Activated T-cell treated with anti-CD3 and anti-CD28 coated beads for 48 hours (primary cell): ENCODE measurements at places on chromosomes 5 and 9.

GRCh38 chr5:26942481-26942880, 95.9 kb downstream of the CDH9 start:
- no peak for DNase-seq

GRCh38 chr9:89410641-89411350, 87.1 kb downstream of the SEMA4D start:
- DNase-seq, result peak; percentile 57

- DNase-seq, result no peak
Observed at GRCh38 chr9:22447618-22448305, 1.1 kb downstream of the DMRTA1 start.

DNA sequence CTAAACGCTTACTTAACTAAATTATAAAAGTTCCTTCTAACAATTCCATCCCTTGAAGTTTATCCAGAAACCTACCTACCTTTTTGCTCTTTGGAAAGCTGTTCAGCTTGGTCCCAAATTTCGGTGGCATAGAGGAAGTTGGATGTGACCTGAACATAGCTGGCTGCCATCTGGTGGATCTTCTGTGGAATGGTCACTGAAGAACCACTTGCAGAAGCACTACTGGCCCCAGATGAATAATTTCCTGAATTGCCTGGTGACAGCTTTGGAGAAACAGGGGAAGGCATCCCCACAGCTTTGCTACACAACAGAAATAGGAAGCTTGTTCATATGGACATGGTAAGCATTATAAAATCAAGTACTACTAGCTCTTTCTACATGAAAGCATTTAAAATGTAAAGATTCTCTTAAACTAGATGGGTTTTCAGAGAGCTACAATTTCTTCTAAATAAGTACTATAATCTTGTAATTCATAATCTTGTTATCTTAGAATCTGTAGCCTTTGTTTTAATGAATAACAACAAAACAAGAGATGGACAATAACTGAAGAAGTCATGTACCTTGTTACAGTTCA, 9.9 kb downstream of the LEAP2 start:
- no peak for DNase-seq

- no peak for DNase-seq
Observed at GRCh38 chr9:134630393-134630790, 11.2 kb upstream of the COL5A1 start.

DNA sequence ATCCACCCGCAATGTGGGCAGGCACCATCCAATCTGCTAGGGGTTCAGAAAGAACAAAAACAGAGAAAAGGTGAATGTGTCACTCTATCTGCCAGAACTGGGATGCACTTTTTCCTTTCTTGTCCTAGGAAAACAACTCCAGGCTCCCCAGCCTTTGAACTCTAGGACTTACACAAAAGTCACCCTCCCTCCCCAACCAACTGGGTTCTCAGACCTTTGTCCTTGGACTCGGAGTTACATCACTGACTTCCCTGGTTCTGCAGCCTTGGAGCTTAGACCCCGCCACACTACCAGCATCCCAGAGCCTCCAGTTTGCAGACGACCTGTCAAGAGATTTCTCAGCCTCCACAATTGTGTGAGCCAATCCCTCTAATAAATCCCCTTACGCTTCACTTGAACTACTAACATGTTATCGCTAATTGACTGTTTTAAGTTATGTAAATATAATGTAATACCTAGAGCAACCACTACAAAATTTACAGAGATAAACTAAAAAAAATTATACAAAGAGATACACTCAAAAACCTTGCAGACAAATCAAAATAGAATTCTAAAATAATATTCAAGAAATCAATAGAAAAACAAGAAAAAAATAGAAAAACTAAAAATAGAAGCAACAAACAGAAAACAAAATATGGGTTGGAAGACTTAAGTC, 5.3 kb upstream of the UBLCP1 start:
- DNase-seq, result no peak

DNA sequence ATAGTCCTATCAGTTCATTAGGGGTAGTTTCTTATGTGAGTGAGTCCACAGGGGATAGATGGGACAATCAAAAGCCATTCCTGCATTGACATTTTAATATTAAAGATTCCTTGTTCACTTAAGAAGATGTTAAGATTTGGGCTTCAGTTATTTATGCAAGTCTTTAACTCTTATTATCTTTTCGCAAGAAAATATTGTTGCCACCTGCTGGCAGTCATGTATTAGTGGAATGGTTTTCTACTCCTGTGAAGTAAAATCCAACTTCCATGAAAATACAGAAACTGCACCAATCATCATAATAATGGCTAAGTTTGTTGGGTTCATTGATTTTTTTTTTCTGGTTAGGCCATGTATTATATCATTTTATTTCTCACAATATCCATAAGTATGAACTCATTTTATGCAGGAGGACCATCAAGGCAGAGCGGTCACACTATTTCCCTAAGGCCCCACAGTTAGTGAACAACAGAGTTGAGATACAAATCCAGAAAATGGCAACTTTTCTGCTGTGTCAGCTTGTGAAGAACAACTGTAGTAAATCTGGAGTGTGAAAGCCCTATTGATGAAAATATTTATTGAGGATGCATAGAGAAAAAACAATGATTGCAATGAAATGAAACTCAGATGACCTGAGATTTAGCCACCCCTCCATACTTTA, 88.5 kb upstream of the TXNDC8 start:
- no peak for DNase-seq

GRCh38 chr9:128551657-128552152, 682 bp upstream of the SPTAN1 start:
- no peak for DNase-seq

- no peak for DNase-seq
Observed at GRCh38 chr5:133446440-133446839, 165.9 kb downstream of the FSTL4 start.

GRCh38 chr5:137611794-137612435, 112.8 kb upstream of the SPOCK1 start:
- no peak for DNase-seq

DNA sequence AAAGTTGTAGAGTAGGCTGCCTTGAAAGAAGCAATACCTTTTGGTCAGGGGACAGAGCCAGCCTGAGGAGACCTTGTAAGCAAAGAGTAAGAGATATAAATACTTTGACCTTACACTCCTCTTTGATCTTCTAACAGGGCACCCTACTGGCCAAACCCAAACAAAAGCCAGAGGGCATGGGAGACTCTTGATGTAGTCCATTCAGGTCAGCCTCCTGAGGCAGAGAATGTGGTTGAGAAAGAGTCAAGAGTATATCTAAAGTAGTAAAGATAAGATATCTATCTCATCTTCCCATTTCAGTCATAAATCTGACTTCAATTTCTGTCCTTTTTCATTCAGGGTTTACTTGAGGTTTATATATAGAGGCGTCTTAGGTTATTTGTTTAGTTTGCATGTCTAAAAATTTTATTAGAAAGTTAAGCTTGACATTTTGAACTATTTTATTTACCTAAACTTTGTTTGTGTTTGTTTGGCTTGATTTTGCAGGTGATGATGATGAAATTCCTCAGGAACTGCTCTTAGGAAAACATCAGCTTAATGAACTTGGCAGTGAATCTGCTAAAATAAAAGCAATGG, 125.7 kb downstream of the NIPBL start:
- DNase-seq, result no peak

DNA sequence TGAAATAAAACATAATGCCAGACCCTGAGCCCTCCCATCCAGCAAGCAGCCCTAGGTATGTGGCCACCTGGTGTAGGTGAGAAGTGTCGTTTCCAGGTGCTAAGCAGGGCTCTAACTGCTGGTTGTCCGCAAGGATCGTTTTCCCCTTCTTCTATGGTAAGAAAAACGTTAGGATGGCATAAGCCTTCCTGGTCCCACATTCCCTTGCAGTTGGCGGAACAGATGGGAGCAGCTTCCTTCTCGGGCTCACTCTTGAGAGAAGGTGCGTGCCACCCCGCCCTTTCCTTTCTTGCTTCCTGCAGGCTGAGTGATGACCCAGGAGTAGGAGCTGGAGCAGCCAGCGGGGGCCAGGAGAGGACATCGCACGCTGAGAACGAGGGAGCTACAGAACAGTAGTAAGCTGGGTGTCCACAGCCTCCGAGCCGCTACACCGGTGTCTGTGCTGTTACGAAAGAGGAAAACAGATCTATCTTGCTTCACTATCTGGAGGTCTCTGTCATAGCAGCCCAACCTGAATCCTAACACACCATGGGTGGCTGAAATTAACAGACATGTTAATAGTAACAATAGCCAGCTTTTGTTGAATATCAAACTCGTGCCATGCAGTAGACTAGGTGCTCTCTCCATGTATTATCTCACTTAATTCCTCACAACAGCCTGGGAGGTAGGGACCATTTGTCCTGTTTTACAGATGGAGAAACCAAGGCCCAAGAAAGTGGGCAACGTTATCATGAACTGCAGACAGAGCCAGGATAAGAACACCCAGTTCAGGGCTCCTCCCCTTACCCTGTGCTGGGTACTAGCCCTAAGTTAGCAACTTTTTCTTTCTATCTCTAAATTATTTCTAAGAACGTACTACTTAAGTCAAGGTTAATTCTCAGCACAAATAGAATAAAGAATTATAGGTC, 139.8 kb downstream of the COL23A1 start:
- no peak for DNase-seq

- no peak for DNase-seq
Observed at GRCh38 chr5:156912869-156913268, 50.2 kb downstream of the TIMD4 start.

GRCh38 chr5:80125962-80126480, 90.9 kb downstream of the THBS4 start:
- no peak for DNase-seq

DNA sequence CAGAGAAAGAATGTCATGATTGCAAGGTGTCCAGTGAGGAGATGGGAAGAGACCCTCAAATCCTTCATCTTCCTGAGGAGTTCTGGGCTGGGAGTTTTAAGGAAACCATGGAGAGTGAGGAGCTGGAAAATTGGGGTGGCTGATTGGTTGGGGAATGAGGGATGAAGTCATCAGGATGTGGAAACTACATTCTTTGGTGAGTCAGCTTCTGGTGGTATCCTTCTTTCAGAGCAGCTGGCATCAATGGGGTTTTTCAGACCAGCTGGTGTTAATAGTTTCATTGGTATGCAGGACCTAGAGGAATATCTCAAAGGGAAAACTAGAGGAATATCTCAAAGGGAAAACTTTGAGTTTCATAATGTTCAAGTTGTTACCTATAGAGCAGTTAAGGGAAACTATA, 45.2 kb downstream of the RNF180 start:
- no peak for DNase-seq

DNA sequence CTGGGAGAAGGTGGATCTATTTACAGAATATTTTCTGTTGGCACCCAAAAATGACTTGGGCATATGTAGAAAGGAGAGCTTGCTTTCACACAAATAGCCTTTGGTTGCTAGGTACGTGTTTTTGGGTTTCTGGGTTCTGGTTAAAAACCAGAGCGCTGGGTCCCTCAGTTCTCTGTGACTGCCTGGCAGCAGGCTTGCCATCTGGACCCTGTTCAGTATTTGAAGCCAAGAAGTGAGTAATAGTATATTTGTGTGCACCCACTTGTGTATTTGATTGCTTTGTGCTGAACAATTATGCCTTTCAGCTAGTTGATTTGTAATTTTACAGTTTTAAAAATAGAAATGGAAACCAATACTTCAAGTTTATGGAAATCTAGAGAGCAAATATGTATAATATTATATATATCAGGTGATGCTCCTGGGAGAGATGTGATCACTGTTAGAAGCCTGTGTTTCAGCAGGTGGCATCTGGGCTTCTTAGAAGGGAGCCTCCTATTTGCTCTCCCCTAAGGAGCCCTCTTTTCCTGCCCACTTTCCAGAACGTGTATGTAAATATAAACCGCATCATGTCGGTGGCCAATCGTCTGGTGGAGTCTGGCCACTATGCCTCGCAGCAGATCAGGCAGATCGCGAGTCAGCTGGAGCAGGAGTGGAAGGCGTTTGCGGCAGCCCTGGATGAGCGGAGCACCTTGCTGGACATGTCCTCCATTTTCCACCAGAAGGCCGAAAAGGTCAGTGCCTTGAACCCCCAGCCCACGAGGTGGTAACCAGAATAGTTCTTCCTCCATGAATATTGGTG, 153.6 kb downstream of the TRIO start:
- no peak for DNase-seq

GRCh38 chr5:1501372-1502045, 22.3 kb downstream of the LPCAT1 start:
- no peak for DNase-seq

- no peak for DNase-seq
Observed at GRCh38 chr5:6785161-6785860, 72.1 kb downstream of the TENT4A start.

DNA sequence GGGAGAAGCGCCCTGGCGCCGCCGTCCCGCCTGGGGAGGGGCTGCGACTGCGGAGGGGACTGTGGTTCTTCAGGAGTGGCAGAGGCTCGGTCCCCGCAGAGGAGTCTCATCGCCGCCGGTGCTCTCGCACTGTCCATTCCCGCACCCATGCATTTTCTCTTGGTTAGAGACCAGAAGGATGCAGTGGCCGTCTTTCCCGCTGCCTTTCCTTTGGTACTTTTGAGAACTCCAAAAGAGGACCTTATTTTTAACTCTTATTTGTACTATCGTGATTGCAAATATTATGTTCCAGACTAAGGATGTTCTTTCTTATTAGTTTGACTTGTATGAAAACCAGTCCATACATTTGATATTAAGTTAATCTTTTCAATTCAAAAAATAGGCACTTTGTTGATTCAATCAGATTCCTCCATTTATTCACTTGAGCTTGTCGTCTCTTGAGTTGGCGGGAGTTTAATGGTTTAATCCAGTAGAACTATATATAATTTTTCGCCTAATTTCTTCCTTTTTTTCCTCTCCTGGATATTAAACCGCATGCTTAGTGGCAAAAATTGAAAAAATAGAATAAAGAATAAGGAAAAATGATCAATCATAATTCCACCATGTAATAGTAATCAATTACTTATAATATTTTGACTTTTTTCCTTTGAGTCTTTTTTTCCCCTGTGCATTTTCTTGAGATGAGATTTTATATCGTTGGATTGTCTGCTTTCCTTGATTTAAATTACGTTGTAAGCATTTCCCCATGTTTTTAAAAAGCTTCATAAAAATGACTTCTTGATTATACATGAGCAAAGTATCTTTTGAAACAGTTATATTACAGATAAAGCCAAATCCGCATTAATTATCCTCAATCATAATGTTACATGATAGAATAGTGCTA, 861 bp downstream of the ZFYVE16 start:
- peak; percentile 46 for DNase-seq

DNA sequence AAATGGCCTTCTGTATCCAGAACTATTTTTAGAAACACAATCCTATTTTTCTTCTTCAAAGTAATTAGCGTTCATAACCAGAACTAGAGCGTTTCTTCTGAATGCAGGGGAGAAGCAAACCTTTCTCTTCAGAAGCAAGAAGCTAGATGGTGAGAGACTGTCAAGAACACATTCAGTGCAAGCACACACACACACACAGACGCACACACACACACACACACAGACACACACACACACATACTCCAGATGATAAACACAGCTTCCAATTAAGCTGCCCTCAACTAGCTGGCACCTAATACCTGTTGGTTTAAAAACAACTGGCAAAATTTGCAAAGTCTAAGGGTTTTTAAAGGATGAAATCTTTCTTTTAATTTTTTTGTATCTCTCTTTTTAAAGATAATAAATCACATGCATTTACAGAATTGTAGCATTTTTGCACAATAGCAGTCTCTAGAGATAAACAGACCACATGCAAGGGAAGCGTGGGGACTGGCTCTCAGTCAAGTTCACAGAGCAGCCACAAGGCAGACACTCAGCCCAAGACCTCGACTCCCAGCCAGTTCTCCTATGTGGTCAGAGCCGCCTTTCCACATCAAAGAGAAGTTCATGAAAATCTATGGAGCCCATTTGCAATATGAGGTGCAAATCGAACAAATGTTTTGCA, 138.5 kb downstream of the TTLL11 start:
- DNase-seq, result no peak

- DNase-seq, result no peak
Observed at GRCh38 chr5:72661405-72661804, 154.2 kb upstream of the ZNF366 start.

- no peak for DNase-seq
Observed at GRCh38 chr9:109781086-109781485, 1.1 kb downstream of the PALM2AKAP2 start.
